ENCODE measurements at places on chromosomes 11 and 22.

DNA sequence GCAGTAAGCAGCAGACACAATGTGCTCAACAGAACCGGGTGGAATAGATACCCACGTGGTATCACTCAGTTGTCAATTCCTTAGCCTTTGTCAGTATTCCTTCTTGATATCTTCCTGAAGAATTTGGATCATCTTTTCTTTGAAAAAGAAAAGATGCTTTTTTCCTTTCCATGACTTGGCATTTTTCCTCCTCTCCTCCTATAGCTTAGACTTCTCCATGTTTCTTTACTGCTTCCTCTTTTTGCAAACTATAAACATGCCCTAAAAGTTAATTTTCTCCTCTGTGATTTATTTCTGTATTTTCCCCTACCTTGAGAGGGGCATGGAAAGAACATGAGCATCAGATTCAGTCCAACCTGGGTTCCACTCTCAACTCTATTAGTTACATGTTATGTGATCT, 11.7 kb downstream of the CBLIF start:
- no peak for DNase-seq

DNA sequence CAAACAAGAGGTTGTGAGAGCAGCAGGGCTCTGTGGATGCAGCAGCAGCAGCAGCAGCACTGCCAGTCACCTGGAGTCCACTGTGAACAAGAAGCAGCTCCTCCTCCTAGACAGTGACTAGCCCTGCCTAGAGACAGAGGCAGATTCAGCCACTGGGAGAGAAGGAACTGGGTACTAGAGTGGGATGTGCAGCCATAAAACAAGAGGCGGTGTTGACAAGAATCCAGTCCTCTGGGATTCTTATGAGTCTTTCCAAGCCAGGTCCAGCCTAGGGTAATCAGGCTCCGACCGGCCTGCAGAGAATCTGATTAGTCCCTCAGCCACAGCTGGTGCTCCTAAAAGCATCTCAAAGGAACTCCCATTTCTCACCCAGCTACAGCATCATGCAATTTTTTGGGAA, 83.9 kb upstream of the USP47 start:
- no peak for DNase-seq

DNA sequence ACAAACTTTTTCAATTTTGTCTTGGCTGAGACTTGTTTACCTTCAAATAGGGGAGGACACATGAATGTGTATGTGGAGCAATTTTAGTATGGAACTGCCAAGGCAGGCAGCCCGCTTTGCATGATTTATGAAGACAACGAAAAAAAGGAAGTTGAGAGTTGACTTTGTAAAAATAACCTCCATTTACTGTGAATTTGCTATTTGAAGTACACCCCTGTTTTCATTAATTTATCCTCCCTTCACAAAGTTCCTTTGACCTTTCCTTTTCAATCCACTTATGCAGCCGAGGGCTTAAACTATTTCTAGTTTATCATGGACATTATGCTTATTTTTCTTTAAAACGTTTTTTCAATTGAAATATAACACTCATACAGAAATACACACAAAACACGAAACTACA, 369.6 kb upstream of the CADM1 start:
- no peak for DNase-seq

GRCh38 chr22:26648011-26648497, 9.3 kb upstream of the MIAT start:
- no peak for DNase-seq

GRCh38 chr11:105609341-105609781, 512 bp upstream of the GRIA4 start:
- DNase-seq = no peak

DNA sequence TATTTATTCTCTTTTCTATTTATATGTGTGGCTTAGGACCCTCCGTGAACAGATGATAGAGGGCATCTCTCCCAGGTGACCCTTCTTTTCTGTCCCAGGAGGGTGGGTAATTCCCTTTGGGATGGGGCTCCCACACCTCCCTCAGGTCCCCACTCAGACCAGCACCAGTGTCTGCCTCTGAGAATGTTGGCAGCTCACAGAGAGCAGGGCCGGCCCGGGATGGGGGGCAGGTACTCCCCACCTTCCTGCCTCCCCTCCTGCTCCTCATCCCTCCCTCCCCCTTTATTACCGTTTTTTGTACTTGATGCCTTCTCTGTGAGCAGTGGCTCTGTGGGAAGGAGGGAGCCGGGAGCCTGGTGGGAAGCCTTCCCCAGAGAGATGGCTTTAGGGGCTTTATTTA, 4.8 kb upstream of the HINFP start:
- DNase-seq = no peak

DNA sequence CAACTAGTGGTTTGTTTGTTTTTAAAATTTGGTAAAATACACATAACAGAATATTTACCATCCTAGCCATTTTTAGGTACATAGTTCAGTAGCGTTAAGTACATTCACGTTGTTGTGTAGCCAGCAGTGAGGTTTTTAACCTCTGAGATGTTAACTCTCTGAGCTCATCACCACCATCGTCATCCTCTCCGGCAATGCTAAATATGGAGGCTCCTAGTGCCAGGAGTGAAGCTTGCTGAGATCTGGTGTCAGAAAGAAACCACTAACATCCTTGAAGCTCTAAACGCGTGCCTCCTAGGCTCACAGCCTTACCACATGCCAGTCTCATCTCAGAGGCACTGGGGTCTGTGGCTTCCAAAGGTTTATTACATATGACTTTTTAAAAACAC, 330.2 kb upstream of the B3GAT1 start:
- no peak for DNase-seq

GRCh38 chr22:24807284-24807950, 1.4 kb downstream of the SGSM1 start:
- no peak for DNase-seq

- DNase-seq = no peak
These were observed 7.2 kb upstream of the UCP3 start for GRCh38 chr11:74015919-74016684.

- DNase-seq = no peak
These were observed 322.2 kb downstream of the LUZP2 start for GRCh38 chr11:24819006-24819405.

- DNase-seq = no peak
These were observed 57.5 kb upstream of the PLET1 start for GRCh38 chr11:112318184-112318591.

GRCh38 chr22:38510416-38510970, 4.4 kb upstream of the DDX17 start:
- no peak for DNase-seq

GRCh38 chr22:29396126-29396525, 7.8 kb upstream of the AP1B1 start:
- no peak for DNase-seq

DNA sequence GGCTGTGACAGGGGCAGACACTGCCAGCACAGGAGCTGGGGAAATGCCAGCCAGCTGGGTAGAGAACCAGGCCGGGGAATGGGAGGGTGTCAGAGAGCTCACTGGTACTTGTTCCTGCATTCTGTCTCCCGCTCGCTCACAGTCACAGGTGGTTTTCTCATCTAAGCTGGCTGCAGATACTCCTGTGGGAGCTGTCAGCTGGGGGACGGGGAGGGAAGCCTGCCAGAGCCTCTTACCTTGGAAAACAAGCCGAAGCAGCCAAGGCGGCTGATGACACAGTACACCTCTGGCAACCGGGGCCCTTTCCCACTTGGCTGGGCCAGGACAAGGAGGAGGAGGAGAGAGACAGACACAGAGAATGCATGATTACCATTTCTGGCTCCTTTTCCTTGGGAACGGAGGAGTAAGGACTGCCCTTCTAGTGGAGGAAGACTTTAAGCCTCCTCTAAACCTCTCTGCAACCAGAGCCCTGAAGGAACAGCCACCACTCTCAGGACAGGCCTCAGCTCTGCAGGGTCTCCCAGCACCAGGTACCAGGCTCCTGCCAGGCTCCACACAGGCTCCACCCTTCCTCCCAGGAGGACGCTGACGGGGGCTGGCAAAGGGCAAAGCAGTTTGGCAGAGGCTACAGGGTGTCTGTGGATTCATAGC, 25.1 kb downstream of the RPL27A start:
- DNase-seq = no peak

GRCh38 chr11:66933531-66933930, 24.7 kb downstream of the PC start:
- DNase-seq = no peak

- no peak for DNase-seq
These were observed 81.0 kb downstream of the SLC36A4 start for GRCh38 chr11:93116641-93117441.

DNA sequence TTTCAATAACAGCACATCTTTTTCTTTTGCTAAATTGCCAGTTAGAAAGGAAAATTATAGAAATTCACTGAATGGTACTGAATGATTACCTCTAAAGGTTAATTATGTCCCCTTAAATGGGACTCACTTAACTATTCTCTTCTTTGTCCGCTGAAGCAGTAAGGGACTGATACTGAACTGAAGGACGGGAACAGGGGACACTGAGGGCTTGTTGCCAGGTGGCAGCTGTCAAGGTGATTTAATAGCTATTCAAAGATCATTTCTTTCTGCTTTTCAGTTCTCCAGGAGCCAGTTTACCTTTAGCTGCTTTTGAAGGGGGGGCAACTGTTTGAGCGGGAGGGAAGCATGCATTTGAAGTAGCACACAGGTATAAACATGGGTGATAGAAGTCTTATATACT, 325.4 kb upstream of the CCDC90B start:
- no peak for DNase-seq

GRCh38 chr11:72204886-72205285, 11.7 kb upstream of the FOLR2 start:
- no peak for DNase-seq

- no peak for DNase-seq
These were observed 558.4 kb downstream of the METTL15 start for GRCh38 chr11:28666632-28667031.

DNA sequence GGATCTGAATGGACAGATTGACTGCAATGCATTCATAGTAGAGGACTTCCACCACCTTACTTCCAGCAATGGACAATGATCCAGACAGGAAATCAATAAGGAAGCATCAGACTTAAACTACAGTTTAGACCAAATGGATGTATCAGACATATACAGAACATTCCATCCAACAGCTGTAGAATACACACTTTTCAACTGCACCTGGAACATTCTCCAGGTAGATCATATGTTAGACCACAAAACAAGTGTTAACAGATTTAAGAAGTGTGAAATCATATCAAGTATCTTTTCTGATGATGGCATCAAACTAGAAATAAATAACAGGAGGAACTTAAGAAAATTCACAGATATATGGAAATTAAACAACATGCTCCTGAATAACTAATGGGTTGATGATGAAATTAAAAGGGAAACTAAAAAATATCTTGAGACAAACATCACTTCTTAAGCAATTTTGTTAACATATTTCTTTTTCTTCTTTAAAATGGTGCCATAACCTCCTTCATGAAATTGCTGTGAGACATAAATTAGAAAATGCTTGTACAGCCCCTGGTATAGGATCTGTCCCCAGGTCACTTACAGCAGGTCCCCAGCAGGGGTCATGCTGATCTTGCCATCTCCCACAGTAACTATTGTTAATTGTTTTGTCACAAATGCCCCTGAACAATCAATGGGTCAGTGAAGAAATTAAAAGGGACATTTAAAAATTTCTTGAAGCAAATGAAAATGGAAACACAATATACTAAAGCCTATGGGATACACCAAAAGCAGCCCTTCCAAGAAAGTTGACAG, 100.0 kb upstream of the OR4B1 start:
- DNase-seq = no peak

GRCh38 chr11:16217631-16218030, 138.7 kb downstream of the SOX6 start:
- no peak for DNase-seq

DNA sequence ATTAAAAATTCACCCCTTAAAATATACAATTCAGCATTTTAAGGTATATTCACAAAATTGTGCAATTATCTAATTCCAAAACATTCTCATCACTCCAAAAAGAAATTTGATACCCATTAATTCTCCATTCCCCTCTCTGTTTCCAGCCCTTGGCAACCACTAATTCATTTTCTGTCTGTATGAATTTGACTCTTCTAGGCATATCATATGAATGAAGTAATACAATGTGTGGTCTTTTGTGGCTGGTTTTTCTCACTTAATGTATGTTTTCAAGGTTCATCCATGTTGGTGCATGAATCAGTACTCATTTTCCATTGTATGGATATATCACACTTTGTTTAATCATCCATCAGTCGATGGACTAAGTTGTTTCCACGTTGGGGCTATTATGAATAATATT, 29.0 kb upstream of the ACCSL start:
- no peak for DNase-seq

All from stimulated activated CD4-positive, alpha-beta T cell treated with anti-CD3 and anti-CD28 coated beads, Interleukin-1b, Interleukin-23, amount 100 ng/mL, for 1 hour (primary cell).